PC-9 (cell line): ENCODE measurements at places on chromosomes 1 and 21. TPM values are rescaled to one million over a fixed set of nuclear protein-coding genes. Genes with fewer than 3 reads are reported as not detected.

The LRRC3 gene
- total RNA-seq, result 0.35 and 0.48 TPM in 2 replicates

- no peak overlapping the region for H3K4me3 ChIP-seq
- H3K27ac ChIP-seq, result no peak overlapping the region
- no peaks in the 10 kb centered on the region for H3K27me3 ChIP-seq
- no peaks in the 10 kb centered on the region for H3K36me3 ChIP-seq
These were observed 10.6 kb downstream of the ZBTB17 start for GRCh38 chr1:15965228-15965767.

- DNase-seq, result no peak
- H3K36me3 ChIP-seq, result no peaks in the 10 kb centered on the region
- no peaks in the 10 kb centered on the region for H3K27me3 ChIP-seq
- no peak overlapping the region for H3K27ac ChIP-seq
- peak overlapping the region; percentile 68 for H3K4me3 ChIP-seq
- H3K4me1 ChIP-seq, result peaks cover 30% of the 10 kb centered on the region
These were observed 1.4 kb downstream of the LDLRAP1 start for GRCh38 chr1:25544819-25545218.

GRCh38 chr21:39961251-39961650, 94.0 kb downstream of the PCP4 start:
- no peak overlapping the region for H3K27ac ChIP-seq
- no peak overlapping the region for H3K4me3 ChIP-seq
- H3K36me3 ChIP-seq, result no peaks in the 10 kb centered on the region
- H3K4me1 ChIP-seq, result no peaks in the 10 kb centered on the region
- DNase-seq, result no peak

The GPR61 gene
- total RNA-seq, result not detected in 2 replicates

- no peak overlapping the region for H3K27ac ChIP-seq
- peak; percentile 27 for DNase-seq
- H3K27me3 ChIP-seq, result peaks cover under 1% of the 10 kb centered on the region; the same call in 1 of the 2 replicates
- H3K36me3 ChIP-seq, result no peaks in the 10 kb centered on the region
- H3K4me3 ChIP-seq, result no peak overlapping the region
These were observed 149.0 kb downstream of the IGSF21 start for GRCh38 chr1:18256282-18257235.

DNA sequence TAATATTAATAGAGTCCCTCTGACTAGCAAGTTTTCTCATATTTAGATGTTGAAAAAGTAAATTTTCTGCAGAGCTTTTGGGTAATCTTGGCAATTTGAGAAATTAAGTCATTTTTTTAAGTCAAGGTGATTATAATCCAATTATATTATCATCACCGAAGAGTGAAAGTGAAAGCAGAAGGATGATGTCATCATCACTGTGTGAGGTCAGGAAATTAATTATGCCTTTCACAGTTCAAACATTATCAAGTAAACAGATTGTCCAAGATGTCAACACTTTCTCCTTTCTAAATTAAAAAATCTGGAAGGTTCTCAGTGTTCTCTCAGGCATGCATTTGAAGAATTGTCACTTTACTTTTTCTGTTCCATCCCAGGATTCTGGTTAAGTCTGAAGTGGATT, 296.0 kb downstream of the TBX15 start:
- H3K4me1 ChIP-seq, result no peaks in the 10 kb centered on the region
- H3K27ac ChIP-seq, result no peak overlapping the region
- no peaks in the 10 kb centered on the region for H3K36me3 ChIP-seq
- no peak overlapping the region for H3K4me3 ChIP-seq
- H3K27me3 ChIP-seq, result peaks cover 8% of the 10 kb centered on the region; the same call in 1 of the 2 replicates

The WNT3A gene
- total RNA-seq, result 0.24 and 0.53 TPM in 2 replicates

GRCh38 chr1:204367956-204368355, 8.2 kb upstream of the PLEKHA6 start:
- H3K36me3 ChIP-seq, result no peaks in the 10 kb centered on the region; the same call in none of the 2 replicates
- 0 out of 2 replicates have a peak, but pooled peaks cover 3% of the 10 kb centered on the region for H3K4me1 ChIP-seq
- no peaks in the 10 kb centered on the region for H3K27me3 ChIP-seq
- H3K27ac ChIP-seq, result no peak overlapping the region

DNA sequence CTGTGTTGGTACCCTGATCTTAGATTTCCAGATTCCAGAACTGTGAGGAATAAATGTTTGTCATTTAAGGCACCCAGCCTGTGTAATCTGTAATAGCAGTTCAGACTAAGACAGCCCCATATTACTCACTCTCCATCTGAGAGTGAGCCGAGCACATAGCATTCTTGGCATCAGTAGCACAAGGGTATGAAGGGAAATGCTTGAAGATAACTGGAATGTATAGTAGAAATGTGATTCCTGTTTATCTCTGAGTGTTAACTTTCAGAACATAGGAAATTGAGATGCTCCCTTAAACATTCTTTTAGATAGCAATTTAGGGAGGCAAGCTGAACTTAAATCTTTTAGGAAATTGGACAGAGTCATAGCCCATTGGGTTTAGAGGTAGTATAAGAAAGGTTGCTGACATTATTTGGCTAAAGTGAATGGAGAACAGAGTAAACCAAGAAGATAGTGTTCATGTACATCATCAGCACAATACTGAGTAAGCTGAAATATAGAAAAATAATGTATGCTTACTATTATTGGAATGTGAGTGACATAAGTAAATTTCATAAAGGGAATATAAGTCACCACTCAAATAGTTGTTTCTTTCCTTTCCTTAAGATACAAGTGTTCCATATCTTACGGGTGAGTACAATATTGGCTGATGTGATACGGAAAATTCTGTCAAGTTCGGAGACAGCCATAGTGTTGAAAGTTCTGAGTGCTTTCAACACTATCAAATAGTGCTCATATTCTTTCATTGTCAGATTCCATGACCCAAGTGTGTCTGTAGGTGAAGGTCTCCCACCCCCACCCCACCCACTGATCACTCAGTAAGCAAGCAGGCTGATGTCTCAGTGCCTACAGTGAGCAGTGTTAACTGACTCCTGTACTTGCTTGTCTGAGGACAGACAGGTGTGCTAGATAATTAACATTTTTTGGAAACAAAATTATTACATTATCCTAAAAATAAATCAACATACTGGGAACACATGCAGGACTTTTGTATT, 73.7 kb downstream of the LRRC8D start:
- peaks cover 70% of the 10 kb centered on the region for H3K36me3 ChIP-seq
- DNase-seq, result peak; percentile 80
- no peaks in the 10 kb centered on the region for H3K27me3 ChIP-seq
- H3K4me1 ChIP-seq, result peaks cover 50% of the 10 kb centered on the region

DNA sequence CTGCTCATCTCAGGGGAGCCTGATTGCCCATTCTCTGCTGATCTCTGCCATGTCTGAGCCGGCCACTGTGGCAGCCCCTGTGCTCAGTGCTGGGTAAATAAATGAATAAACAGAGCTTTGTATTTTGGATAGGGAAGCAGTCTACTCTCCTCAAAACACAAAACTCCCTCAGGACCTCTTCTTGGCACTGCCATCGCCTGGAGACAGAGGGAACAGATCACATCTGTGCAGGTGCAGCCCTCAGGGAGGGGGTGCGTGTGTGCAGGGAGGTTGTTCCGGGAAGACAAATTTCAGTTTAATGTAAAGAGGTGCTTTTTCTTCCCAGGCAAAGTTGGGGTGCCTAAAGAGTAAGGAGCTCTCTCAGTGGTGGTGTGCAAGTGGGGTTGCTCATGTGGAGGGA, 7.7 kb upstream of the FAM167B start:
- no peaks in the 10 kb centered on the region for H3K27me3 ChIP-seq
- no peak for DNase-seq
- H3K4me1 ChIP-seq, result peaks cover 22% of the 10 kb centered on the region
- no peak overlapping the region for H3K27ac ChIP-seq

- no peak for DNase-seq
- no peaks in the 10 kb centered on the region for H3K4me1 ChIP-seq
- no peaks in the 10 kb centered on the region for H3K27me3 ChIP-seq
- H3K27ac ChIP-seq, result no peak overlapping the region
These were observed 19.6 kb upstream of the SPAG17 start for GRCh38 chr1:118204648-118205047.
